Gastrocnemius medialis (tissue), 4 donors: ENCODE measurements at places on chromosomes 5 and 9.
A peak's percentile ranks its signal among the peaks of the same experiment; 100 is the strongest.

GRCh38 chr9:98944057-98944733 lies 488 bp downstream of the COL15A1 start:
- DNase-seq = no peak

DNA sequence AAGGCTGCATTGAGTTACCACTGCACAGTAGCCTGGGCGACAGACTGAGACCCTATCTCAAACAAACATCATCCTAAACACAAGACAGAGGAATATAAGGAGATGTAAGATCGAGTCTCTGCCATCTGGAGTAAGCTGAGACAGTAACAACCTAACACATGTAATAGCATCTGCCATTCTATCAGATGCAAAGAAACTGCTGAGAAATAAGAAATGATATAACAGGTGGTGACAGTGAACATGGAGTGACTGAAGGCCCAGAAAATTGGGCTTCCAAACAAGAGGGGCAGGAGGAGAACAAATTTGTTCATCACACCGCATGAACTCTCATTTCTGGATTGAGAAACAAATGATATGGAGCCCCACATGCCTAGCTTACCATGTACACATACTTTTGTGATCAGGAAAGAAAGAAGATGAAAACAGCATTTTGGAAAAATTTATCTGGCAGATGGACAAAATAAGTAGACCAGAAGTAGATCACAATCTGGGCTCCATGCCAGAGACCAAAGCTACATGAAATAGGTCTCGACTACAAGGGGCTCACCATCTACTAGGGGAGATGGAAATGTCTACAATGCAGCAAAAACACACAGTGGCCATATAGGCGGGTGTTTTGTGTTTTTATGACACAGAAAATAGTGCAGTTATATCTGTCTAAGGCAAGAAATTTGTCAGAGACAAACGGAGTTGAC lies 45.5 kb downstream of the ECPAS start:
- no peak for DNase-seq

DNA sequence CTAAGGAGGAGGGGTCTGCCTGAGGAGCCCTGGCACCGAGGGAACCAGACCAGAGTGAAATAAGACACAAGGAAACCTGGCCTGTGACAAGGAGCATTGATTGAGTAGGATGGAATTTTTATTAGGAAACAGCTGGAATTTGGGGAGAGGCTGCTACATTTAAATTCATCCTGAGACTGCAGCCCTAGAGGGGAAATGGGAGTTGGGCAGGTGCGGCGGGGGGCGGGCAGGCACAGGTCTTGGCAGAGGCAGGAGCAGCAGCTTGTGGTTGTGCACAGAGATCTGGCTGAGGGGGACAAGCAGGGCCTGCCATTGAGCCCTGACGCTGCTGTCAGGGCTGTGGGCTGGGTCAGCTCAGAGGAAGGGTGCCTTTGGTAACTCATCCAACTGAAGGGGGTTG lies 71.6 kb downstream of the PCDH1 start:
- no peak for DNase-seq

GRCh38 chr9:81915801-81916505 lies 12.3 kb upstream of the SPATA31D4 start:
- no peak for DNase-seq

DNA sequence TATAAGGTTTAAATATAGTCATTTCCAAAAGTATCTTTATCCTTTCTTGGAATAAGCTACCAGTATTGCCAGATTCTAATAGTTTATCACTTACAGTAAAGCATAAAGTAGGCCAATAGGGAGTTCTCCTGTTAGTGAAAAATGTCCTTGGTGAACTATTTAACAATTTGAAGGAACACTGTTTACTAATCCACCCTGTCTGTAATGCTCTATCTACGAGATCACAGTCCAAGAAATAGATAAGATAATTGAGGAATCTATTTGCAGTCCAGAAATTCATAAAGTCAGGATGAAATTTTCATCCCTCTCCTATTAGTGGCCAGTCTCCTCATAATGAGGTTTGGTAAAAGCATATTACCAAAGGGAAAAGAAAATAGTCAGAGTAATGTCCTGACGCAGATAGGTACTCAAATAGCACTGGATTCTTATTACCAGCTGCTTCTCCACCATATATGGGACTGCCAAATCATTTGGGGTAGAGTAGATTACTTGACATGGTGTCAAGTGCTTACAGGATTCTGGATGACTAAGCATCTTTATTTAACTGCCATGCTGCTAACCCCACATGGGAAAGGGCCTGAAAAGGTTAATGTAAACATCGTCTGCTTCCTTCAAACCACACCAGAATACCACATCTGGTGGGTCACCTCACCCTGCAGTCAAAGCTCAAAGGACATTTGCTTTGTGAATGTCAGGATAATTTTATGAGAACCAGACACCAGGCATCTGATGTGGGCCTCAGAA lies 808.1 kb downstream of the EFNA5 start:
- no peak for DNase-seq

DNA sequence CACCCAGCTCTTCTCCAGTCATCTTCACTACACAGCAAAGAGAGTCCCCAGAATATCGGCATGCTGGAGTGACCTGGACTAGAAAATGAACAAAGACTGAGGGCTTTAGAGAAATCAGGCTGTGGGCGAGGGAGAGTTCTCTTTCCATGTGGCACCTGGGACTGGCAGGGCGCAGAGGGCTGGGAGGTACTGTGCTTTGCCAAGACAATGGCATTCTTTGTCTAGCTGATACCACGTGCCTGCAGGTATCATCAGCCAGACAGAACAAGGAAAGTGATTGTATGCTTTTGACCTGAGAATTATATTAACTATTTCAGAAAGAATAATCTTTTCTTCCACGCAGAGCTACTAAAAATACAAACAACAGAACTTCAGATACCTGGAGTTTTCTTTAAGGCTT lies 30.5 kb downstream of the DDX31 start:
- DNase-seq = no peak

- DNase-seq = no peak
Observed at GRCh38 chr5:127612441-127613141, 36.3 kb upstream of the CTXN3 start.

DNA sequence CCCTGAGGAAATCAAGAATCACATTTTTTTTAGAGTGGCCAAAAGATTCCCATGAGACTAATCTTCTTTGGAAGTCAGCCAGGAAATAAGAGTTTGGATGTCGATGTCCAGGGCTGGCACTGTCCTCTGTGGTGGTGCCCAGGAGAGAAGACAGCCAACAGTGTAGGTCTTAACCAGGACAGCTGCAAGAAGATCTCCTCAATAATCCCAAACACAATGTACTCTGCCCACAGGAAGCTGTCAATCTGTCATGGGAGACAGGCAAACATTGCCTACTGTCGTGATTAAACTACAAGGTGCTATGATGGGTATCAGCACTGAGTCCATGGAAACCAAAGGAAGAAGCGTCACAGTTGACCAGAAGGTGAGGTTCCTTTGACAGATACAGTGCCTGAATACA lies 174.1 kb downstream of the PIK3R1 start:
- DNase-seq = no peak

DNA sequence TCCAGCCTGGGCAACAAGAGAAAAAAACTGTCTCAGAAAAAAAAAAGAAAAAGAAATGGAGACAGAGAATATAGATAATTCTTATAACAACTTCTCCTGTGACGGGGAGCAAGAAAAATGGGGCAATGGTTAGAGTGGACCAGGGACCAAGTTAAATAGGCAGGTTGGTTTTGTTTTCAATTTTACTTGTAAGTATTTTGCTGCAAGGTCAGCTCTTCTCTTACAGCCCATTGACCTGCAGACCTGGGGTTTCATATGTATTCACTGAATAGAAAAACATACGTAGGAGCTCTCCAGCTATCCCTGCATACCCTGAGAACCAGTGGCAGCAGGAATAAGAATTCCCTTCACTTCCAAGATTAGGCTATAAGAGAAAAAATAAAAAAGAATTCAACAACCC lies 29.2 kb upstream of the IL13 start:
- no peak for DNase-seq

GRCh38 chr9:136312436-136312835 lies 8.5 kb upstream of the CCDC187 start:
- DNase-seq = no peak

GRCh38 chr5:126056851-126057622 lies 366.2 kb upstream of the GRAMD2B start:
- DNase-seq = no peak

- no peak for DNase-seq
Observed at GRCh38 chr9:84978661-84979060, 309.1 kb downstream of the NTRK2 start.

- DNase-seq = no peak
Observed at GRCh38 chr9:137256856-137257255, 1.7 kb downstream of the NELFB start.

- no peak for DNase-seq
Observed at GRCh38 chr9:15622318-15622971, 69.6 kb downstream of the CCDC171 start.

GRCh38 chr5:68711293-68712200 lies 382.3 kb upstream of the SLC30A5 start:
- DNase-seq = peak; percentile 14

DNA sequence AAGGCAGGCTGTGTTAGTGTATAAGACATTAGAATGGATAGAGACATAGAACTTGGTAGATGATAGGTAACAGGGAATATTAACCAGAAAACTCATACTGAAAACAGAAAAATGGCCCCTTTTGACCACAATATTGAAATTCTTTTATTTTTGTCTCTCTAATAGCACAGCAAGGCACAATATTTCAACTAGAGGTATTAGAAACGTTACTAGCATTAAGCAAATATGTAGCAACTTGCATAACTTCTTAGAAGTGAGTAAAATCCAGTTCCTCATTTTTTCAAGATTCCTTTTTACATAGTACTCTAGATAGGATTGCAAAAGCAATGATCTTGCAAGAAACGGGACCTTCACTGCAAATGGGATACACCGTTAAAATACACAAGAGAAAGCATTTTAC lies 102.7 kb upstream of the VCAN start:
- no peak for DNase-seq

DNA sequence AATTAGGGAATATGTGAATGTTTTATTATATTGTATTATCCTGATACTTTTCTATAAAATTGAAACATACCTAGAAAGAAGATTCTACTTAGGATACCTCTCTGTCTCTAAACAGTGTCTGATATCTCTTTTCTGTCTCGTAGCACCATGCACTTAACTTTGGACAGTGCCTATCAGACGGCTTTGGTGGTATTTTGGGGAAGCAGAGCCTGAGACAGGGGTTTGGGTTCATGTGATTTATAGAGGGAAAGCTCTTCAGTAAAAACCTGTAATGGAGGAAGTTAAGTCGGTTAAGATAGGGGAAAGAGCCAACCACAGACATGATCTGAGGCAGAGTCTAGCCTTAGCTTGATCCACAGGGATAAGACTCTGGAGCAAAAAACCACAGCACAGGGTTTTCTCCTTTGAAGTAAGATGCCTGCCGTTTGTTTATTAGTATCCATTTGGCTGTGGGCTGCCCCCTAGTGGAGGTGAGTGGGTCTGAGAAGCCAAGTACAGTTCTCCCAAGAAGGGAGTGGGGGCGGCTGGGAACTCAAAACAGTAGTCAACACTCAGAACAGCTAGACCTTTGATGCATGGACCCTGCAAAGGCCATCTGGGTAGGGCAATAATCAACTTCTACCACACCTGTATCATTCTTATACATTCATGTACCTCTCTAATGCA lies 141.2 kb upstream of the ASTN2 start:
- DNase-seq = no peak

GRCh38 chr9:31604531-31604930 lies 779.9 kb upstream of the ACO1 start:
- no peak for DNase-seq

DNA sequence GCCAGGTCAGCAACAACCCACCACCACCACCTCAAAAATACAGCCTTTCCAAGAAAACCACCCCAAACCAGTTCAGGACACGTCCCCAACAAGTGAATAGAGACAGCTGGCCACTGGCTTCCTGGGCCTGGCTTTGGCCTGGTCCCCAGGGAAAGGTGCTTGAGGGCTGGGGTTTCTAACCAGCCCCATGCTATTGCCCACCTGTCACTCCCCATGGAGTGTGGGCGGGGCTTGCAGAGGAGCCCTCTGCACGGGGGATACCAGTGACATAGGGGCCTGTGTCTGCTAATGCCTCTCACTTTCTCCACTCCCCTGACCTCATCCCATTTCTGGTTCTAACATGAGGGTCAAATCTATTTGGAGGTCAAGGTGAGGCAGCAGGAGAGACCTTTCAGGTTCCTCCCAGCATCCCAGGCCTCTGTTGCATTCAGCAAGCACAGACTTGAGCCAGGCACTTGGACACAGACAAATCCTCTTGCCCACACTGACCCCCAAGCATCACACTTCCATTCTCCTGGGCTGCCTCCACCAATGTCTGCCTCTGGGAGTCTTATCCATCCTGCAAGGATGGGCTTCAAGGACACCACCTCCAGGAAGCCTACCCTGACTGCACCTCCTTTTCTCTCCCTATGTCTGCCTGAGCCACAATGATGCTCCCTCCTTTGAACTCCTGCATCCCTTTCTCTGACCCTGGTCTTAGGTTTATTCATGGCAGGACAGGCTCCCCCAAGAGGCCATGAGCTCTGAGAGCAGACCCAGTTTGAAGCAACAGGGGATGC lies 16.1 kb upstream of the TTLL11 start:
- DNase-seq = no peak

DNA sequence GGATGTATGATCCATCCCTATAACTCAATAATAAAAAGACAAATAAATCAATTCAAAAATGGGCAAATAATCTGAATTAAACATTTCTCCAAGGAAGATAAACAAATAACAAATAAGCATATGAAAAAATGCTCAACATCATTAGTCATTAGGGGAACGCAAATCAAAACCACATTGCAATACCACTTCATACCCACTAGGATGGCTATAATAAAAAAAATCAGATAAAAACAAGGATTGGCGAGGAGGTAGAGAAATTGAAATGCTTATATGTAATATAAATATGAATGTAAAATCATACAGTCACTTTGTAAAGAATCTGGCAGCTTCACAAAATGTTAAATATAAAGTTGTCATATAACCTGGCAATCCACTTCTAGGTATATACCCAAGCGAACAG lies 52.3 kb upstream of the TBCA start:
- no peak for DNase-seq

GRCh38 chr5:179368806-179369529 lies 23.7 kb upstream of the ADAMTS2 start:
- no peak for DNase-seq

GRCh38 chr5:21574961-21575360 lies 1278.2 kb downstream of the CDH12 start:
- no peak for DNase-seq

- DNase-seq = no peak
Observed at GRCh38 chr5:170104299-170104698, 1.4 kb upstream of the FOXI1 start.

- no peak for DNase-seq
Observed at GRCh38 chr5:113176196-113176595, 199.6 kb downstream of the DCP2 start.

- DNase-seq = no peak
Observed at GRCh38 chr5:149229298-149229937, 42.2 kb upstream of the AFAP1L1 start.
